ENCODE measurements at places on chromosomes 7 and 10.

DNA sequence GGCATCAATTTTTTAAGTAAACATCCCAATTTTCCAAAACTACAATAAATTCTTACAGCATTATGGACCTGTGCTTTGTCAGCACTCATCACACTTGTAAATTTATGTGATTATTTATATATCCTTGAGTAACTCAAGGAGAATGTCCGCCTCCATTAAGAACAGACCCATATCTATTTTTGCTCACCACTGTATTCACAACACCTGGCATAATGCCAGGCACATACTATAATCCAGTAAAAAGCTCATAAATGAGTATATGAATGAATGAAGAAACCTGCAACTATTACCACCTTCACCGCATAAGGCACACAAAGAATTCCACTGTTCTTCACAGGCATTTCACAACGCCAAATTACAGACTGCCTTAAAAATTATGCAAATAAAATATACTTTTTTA, 46.9 kb downstream of the MINDY3 start:
- no peak for DNase-seq

- no peak for DNase-seq
These were observed 88.7 kb downstream of the FAM204A start for GRCh38 chr10:118253397-118253796.

- no peak for DNase-seq
These were observed 41.2 kb downstream of the ITIH2 start for GRCh38 chr10:7744307-7744706.

- DNase-seq: no peak
These were observed 1193.9 kb downstream of the DNAJB9 start for GRCh38 chr7:109763611-109764010.

GRCh38 chr10:120719333-120719732, 131.8 kb upstream of the WDR11 start:
- no peak for DNase-seq

GRCh38 chr10:71337219-71337701, 18.2 kb downstream of the SLC29A3 start:
- no peak for DNase-seq

- DNase-seq: peak; percentile 72
These were observed 448.1 kb downstream of the GRM8 start for GRCh38 chr7:126804604-126805003.

- no peak for DNase-seq
These were observed 4.8 kb upstream of the CHN2 start for GRCh38 chr7:29189743-29190201.

DNA sequence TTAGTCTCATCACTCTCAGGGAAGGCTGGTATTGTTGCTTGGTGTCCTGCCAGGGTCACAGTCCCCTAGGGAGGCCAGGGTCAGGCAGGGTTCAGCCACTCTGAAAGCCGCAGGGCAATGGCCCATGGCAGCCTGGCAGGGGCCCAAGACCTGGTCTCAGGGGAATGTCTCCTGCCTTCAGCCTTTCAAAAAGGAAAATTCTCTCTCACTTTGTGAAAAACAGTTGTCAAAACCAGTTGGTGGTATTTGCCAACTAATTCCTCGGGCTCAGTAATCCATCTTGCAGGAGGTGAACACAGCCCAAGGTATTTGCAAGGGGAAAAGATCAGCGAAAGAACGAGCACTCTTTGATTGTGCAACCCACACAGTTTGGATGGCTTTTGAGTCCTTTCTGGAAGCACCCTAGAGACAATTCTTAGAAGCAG, 101.5 kb downstream of the JCAD start:
- DNase-seq: no peak

DNA sequence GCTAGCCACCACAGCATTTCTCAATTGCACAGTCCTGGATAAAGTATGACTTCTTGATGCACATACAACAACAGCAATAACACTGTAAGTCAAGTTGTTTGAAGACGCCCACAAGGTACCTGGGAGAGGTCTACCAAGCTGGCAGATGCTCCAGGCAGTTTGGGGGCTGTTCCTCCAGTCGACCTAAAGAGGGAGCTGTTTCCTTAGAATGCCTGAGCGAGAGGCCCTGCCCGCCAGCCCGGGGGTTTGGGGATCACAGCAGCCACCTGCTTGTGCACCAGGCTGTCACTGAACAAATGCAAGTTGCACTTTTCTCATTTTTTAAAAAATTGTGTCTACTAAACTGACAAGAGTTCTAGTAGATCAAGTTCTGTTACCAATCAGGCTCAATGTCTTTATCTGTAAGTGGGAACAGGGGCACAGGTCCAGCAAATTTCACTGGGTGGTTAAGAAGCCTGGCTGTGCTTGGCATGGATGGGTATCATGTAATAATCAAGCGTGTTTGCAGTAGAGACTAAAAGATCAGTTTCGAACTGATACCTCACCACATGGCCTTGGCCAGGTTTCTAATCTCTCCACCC, 193.8 kb upstream of the ADO start:
- no peak for DNase-seq

DNA sequence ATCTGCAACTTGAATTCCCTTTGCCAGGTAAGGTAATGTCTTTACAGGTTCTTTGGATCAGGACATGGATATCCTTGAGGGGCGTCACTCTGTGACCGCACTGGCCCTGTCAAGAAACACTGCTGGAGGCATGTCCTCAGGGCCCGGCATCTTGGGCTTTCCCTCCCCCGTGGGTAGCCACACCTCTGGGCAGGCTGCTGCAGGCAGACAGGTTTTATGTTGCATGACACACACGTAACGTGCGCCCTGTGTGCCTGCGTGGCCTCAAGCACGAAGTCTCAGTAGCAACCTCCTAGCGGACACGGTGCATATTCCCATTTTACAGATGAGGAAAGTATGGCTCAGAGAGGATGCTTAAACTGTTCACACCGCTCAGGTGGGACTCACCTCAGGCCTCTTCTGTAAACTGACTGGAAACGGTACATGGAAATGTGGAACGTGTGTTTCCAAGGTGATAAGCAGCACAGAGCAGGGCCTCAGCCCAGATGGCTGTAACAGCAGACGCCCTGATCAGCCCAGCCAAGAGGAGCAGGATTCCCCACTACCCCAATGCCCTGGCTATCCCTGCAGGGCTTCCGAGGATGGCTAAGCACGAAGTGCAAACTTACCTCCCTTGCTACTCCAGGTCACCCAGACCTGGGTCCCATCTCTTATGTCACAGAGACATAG, 553.6 kb downstream of the TCERG1L start:
- no peak for DNase-seq

GRCh38 chr7:85630904-85631600, 444.2 kb upstream of the SEMA3D start:
- no peak for DNase-seq

DNA sequence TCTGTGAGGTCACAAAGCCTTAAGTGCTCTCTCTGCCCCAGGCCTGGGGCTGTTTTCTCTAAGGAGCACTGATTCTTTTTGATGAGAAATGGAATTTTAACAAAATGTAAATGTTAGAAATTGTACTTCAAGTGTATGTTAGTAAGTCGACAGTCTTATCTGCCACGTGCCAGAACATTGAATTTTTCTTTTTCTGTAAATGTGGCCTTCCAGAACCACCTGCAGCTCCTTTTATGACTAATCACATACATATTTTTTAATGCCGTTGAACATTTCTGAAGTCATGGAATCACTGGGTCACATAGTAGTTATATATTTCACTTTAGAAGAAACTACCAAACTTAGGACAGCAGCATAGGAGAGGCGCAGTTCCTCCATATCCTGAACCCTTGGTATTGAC, 38.0 kb downstream of the UBE3C start:
- no peak for DNase-seq
